ENCODE measurements at places on chromosomes 6 and 20.
A peak's percentile ranks its signal among the peaks of the same experiment; 100 is the strongest.

DNA sequence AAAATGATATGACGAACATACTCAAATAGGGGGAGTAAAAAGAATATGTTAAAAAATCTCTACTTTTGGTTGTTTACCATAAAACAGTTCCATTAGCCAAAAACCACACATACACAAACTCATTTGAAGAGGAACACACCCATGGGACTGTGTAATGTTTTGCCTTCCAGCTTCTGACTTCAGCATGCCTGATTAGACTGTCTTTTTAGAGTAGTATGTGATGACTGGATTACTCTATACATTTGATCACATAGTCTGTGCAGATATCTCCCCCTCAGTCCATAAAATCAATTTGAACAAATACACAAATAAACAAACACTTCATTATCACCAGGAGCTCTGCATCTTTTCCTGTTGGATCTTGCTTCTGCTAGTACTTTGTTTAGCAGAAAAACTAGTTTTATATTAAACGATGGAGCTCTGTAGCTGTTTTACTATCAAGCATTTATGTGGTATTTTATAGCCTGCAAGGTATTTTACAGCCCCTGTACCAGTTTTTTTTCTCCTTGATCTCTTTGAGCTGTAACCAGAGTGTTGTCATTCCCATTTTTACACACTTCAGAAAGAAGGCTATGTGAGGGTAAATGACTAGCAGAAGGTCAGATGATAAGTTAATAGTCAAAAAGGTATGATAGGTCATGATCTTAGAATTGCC, 866.5 kb upstream of the MAP3K7 start:
- DNase-seq = no peak

DNA sequence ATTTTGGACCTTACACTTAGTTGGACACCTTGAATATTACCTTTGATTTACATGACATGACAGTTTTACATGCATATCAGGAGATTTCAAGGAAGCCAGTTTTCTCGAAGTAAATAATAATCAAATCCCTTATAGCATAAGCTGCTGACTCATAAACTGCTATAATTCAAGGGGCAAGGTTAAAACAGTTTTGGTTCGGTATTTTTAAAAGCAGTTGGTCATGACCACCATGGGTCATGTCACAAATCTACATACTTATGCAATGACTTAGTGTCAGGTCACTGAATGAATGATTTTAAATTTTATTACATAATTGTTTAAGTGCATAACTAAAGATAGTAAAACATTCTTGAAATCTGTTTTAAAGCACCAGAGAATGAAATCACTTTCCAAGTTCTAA, 158.0 kb downstream of the DST start:
- peak; percentile 19 for DNase-seq

DNA sequence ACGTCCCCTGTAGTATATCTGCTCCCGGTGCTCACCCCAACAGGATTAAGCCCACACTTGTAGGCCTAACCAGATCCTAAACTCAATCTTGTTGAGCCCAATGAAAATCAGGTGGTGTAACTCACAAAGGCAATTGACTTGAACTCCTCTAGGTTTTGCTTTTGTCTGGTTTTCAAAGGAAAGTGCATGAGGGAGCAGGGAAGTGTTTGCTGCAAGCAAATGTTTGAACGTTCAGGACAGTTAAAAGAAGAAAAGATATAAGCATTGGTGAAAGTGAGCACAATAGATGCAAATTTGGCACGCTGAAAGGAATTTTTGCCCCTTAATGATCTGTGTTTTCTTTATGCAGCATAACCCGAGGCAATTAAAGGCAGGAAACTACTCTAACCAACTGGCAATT, 212.6 kb downstream of the PLCB1 start:
- no peak for DNase-seq

DNA sequence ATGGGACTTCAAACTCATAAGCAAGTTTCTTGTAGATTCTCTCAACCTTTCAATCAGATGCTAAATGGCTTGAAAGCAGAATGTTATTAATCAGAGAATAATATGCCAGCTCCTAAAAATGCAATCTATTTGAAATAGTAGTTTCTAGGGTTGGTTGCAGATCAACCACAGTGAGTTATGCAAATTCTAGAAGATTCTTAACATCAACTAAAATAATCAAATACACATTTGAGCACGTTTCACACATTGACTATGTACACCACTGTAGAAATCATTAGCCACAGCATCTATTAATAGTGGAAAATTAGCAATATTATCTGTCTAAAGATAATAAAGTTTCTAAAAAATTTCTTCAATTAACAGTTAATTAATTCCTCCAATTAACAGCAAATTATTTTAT, 141.9 kb upstream of the GJE1 start:
- DNase-seq = no peak

GRCh38 chr6:159577564-159577963, 115.5 kb downstream of the SOD2 start:
- no peak for DNase-seq

GRCh38 chr6:3966426-3966825, 112.5 kb downstream of the FAM217A start:
- no peak for DNase-seq

DNA sequence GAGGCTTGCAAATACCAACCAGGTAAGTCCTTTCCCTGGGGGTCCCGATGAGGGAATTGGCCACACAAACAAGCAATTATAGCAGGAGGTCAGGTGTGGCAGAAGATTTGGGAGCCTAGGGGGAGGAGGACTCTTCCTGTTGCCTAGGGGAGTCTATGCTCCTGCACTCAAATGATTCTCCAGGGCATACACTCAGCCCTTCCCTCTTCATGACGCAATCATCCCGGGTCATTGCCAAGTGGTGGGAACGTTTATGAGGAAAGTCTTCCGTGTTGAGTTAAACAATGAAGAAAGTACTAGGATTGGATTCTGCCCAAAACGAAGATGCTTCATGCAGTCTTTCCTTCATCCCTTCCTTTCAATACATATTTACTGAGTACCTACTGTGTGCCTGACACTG, 186.5 kb upstream of the TSHZ2 start:
- no peak for DNase-seq

DNA sequence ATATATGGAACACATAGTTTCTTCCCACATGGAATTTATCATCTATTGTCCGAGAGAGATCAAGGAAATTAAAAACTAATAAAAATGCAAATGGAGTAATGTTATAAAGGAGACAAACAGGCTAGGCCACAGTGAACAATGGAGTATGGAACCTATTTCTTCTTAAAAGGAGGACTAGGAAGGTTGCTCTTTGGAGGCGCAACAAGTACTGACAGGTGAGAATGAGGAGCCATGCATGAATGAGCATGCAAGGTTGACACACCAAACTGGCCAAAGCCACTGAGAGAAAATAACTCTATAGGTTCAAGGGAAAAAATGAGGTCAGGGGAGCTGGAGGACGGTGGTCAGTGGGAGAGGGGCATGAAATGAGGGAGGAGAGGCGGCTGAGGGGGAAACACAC, 40.9 kb downstream of the PSMB1 start:
- no peak for DNase-seq

DNA sequence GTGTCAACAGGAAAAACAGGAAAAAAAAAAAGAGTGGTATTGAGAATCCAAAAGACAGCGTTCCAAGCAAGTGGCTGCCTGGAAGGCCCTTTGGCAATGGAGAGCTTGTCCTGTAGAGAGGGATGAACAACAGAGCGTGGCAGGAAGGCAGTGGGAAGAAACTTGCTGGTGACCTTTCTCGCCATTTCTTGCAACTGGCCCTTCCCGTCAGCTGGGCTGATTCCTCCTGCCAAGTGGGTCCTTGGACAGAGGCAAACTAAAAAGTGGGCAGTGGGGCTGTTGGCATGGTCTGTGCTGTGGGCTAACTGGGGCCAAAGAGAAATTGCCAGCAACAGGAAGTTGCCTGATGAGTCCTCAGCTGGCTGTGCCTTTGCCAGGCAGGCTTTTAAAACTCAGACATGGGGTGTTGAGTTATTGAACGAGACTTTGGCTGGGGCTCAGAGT, 43.9 kb upstream of the CLDN20 start:
- DNase-seq = no peak

DNA sequence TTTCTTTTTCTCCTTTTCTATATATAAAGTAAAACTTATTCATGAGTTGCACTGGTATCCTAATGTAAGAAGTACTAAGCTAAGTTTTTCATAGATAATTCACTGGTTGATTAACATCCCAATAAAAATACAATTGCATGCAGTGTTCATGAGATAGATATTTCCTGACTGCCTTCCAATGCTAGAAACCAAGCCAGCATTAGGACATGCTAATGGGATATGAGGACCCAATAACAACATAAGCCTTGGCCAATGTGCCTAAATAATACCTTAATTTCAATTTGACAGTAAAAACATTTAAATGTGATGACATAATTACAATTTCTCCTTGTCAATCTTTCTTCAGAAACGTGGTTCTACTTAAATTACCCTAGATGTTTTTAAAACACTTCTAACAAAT, 152.7 kb downstream of the RNGTT start:
- no peak for DNase-seq

DNA sequence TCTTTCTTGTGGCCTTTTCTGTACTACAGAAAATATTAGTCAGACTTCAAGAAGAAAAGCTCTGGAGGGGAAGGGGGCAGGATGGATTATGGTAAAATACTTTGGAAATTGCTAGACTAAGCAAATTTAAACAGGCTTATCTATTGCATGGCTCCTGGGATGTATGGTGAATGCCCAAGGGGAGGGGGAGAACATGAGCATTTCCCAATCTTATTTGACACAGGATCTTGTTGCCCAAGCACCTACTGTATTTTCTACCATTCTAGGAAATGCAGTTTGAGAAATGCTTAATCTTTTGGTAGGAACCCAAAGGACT, 86.1 kb upstream of the LAMP5 start:
- no peak for DNase-seq

GRCh38 chr6:164322533-164322932, 908.0 kb downstream of the QKI start:
- peak; percentile 7 for DNase-seq

DNA sequence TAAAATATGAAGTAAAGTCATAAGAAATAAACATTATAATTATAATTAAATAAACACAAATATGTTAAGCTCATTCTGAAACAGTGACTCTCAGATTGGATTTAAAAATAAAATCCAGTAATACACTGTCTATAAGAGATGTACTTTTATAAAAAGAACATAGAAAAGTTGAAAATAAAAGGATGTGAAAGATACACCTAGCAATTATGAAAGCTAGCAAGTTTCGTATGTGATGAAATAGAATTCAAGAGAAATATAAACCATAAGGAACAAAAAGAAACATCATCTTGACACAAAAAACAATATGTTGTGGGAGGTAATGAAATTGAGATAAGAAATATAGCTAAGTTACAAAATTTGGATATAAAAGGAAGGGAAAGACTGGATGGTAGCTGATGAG, 128.6 kb upstream of the CNR1 start:
- no peak for DNase-seq

- no peak for DNase-seq
These were observed 343.3 kb downstream of the BCKDHB start for GRCh38 chr6:80449726-80450125.

GRCh38 chr20:51162015-51162414, 139.1 kb upstream of the KCNG1 start:
- DNase-seq = no peak

DNA sequence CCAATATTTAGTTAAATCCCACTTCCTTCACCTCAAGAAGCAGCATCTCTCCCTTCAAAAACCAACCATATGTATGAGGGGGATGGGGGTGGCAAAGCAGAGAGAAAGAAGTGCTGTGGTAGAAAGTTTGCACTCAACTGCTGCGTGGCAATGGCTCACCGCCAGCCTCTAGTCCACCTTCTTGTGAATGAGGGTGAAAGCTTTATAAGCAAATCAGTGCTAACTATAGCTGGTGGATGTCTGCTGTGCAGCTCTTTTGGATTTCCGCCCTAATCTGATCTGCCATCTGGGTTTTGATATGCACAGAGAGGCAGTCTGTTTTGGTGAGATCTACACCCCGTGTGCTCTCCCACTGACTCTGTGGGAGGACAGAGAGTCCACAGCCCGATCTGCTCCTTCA, 281.2 kb upstream of the SUPT3H start:
- DNase-seq = no peak

GRCh38 chr6:149327638-149328037, 10.1 kb downstream of the TAB2 start:
- no peak for DNase-seq

DNA sequence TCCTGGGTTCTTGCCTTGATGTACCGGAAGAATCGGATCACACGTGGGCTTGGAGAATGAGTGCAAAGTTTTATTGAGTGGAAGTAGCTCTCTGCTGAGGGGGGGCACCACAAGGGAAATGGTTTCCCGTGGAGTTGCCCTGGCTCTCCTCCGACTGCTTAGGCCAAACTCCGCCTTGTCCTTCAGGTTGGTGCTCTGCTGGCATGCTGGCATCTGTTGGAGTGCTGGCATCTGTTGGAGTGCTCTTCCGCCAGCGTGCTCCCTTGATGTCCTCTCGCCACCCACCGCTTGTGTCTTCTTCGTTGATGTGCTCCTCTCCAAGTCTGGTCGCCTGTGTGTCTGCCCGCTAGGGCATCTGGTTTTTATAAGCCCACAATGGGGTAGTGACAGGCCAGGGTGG, 317.1 kb upstream of the HSF2 start:
- no peak for DNase-seq

DNA sequence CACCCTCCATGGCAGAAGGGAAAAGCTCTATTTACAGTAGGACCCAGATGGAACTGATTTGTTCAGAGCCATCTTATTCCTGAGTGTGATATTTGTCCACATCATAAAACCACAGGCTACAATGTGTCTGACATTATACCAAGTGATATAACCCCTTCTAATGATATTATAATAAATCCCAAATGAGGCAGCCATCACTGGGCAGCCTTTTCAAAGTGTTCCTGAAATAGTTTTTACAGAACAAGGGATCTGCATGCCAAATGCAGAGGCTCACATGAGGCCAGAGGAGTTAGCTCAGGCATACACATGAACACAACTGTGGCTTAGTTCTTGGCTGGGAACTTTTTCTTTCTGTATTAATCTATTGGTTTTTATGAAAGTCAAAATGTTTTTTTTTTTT, 207.7 kb downstream of the MAFB start:
- DNase-seq = no peak

GRCh38 chr6:46676604-46677313, 10.9 kb upstream of the TDRD6 start:
- DNase-seq = no peak

DNA sequence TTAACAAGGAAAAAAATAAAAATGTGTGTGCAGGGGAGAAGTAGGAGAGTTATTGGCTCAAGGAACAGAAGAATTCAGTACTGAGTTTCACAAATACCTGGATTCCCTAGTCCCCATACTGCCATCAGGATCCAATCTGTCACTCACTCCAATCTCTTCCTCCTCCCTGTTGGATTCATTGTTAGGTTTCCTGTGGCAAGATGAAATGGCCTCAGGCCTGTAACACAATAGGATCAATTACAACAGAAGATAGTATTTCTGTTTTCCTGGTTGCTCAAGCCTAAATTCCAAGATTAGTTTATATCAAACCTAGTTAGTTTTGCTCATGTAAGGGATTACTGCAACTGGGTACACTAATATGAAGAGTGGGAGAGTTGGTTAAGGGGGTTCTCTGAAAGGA, 24.4 kb downstream of the HCRTR2 start:
- DNase-seq = no peak

DNA sequence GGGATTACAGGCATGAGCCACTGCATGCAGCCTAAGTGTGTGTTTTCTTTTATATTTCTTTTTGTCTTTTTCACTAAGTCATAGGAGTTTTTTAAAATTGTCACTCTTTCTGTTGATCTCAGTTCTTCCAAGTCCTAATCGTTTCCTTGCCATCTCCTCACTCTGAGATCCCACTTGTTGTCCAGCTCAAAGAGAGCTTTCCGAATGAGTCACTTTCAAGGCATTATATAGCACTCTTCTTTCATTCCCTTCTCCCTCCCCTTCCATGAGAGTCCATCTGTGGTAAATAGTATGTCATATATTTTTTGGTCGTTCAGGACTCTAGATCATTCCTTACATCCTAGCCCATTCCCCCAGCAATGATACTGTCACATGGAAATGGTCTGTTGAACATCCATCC, 4.3 kb downstream of the VAPB start:
- no peak for DNase-seq

All from SJSA1 (cell line).